BE2C (cell line): ENCODE measurements at places on chromosomes 3 and 15.

DNA sequence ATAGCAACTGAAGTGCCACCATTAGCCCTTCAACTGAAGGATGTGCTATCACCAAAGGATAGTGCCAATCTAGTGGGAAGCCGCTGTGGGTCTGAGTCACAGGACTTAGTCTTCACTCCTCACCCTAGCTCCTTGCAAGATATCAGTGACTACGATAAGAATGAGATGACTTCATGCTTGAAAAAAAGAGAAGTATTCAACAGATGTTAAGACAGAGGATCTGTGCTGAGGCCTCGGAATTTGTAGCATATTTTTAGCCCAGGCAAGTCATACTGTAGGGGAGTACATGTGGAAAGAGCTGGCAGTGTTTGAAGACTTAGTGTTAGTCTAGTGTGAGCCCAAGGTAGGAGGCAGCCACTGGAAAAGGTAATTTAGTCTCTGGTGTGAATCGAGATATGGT lies 270.7 kb upstream of the LRTM1 start:
- DNase-seq = no peak

DNA sequence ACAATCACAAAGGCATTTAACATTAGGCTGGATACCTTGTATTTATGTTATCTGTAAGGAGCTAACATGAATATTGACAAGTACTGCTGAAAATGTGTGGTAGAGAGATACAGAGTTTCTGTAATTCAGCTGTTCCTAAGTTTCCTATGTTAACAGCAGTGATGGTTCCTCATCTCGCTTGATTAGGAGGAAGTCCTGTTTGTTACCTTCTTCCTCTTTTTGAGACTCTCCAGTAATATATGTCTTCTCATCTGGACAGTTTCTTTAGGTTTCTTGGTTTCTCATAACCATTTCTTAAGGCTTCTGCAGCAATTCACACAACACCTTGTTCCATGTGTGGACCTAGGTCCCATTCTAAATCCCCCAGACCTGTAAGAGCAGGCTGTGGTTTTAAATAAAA lies 11.4 kb upstream of the PEX5L start:
- DNase-seq = no peak

GRCh38 chr15:76644646-76645045 lies 260.5 kb downstream of the SCAPER start:
- DNase-seq = no peak

- no peak for DNase-seq
Measured at GRCh38 chr3:184611607-184612281, 50.2 kb downstream of the EPHB3 start.

DNA sequence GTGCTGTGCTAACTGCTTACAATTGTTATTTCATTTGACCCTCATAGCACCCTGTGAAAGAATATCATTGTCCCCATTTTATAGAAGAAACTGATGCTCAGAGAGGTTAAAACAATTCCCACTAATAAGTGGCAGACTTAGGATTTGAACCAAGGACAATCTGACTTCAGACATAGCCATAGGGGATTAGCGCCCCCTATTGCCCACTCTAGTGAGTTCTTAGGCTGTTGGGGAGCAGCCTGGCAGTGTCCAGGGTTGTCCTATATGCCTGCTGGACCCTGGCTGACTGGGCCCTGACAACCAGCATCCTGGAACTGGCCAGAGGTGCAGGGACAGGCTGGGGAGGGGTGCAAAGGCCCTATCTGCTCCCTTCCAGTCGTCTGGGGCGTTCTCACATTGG lies 15.4 kb downstream of the DPH3 start:
- DNase-seq = peak; percentile 33

DNA sequence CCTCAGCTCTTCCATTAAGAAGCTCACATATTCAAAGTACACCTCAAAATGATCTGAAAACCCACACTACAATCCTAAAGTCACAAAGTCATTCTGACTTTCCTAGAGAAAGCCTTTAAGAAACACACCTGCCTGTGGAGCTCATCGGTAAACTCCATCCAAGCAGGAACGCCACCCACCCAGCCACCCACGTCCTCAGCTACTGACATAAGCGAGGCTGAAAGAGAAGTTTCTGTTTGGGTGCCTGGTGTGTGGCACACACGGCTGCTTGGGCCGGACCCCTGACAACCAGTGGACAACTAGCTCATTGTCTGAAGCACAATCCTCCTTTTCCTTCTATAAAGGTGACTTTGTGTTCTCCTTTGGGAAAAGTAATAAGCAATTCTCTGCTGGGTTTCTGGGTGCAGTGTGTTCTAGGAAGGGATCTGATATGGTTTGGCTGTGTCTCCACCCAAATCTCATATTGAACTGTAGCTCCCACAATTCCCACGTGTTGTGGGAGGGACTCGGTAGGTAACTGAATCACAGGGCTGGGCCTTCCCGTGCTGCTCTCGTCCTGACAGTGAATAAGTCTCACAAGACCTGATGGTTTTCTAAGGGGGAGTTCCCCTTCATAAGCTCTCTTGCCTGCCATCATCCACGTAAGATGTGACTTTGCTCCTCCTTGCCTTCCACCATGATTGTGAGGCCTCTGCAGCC lies 26.1 kb downstream of the FAM174B start:
- DNase-seq = no peak

DNA sequence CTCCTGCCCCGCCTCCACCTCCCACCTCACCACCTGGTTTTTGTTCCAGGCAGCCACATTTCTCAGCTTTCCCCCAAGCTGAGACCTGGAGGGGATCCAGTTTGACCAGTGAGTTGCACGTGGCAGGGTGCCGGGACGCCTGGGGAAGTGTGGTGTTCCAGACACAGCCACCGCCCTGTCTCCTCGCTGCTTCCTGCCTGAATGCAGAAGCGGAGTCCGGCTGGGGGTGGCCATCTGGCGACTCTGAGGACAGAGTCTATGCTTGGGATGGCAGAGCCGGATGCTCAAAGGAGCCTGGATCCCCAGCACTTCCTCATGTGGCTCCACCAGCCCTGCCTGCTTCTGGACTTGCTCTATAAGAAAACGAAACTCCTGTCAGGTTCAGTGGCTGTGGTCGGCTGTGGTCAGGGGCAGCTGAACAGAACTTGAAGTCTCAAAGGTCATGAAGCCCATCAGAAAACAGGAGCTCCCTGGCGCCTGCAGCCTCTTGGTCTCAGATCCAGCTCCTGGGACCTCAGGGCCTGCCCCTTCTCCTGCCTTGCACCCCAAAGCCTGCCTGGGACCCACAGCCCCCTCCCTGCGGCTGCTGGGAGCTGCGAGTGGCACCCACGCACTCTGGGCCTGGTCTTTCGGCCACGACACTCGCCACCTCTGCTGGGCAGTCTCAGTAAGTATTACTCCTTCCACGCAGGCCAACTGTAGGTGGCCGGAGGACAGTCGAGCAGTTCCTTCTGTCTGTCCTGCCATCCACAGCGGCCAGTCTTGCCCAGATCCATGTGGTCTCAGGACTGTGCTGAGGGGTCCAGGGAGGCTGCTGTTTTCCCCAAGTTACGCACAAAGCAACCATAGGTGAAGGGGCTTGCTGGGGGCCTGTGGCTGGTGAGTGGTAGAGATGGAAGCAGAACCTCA lies 112.8 kb upstream of the MEF2A start:
- DNase-seq = peak; percentile 60

DNA sequence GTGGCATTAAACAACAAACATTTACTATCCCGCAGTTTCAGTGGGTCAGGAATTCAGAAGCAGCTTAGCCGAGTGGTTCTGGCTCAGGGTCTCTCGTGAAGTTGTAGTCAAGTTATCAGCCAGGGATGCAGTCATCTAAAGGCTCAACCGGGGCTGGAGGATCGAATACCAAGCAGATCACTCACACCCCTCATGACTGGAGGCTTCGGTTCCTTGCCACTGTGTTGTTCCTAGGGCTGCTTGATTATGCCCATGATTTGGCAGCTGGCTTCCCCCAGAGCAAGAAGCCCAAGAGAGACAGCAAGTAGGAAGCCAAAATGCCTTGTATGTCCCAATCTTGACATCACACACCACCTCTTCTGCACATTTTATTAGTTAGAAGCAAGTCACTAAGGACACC lies 33.9 kb upstream of the CDCP1 start:
- DNase-seq = no peak

GRCh38 chr3:171948674-171949073 lies 90.7 kb upstream of the FNDC3B start:
- no peak for DNase-seq

- DNase-seq = no peak
Measured at GRCh38 chr3:57150113-57150581, 15.0 kb downstream of the IL17RD start.

- no peak for DNase-seq
Measured at GRCh38 chr3:32531010-32531647, 28.5 kb upstream of the CMTM6 start.

DNA sequence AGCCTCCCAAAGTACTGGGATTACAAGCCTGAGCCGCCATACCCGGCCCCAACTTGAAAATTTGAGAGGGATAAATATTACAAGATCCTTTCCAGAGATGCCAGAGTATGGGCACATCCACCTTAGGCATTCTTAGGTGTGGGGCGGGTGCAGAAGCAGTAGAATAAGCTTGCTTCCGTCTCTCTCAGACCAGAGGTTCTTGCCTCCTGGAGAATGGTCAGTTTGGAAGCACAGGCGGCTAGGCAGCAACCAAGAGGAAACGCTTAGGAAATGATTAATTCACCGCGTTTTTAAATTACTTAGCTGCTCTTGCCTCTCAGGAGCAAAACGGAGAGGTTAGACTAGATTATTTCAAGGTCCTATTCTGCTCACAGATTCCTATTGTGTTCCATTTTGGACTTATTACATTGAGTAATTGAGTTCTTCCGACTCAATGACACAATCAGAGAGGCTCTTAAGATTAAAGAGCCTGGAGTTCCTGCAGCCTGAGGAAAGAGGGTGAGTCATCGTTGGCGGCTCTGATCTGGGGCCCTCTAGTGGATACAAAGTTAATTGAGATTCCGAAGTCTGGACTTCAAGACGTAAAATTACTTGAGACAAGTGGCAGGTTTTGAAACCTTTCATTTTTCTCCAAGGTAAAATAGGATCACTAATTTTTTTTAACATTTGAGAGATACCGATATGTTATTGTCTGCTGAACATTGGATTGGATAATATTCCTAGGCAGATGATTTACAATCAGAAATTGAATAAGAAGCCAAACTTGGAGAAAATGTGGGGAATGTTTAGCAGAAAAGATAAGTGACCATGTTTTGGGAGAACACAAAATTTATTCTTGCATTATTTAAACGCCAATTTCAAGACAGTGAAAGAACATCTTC lies 5.8 kb upstream of the TOPAZ1 start:
- DNase-seq = peak; percentile 35

- no peak for DNase-seq
Measured at GRCh38 chr3:168152149-168152548, 56.4 kb upstream of the GOLIM4 start.
